ENCODE measurements at places on chromosomes 7 and 10.

- no peak for DNase-seq
Measured at GRCh38 chr10:129932751-129933433, 31.2 kb downstream of the EBF3 start.

- DNase-seq = peak; percentile 77
Measured at GRCh38 chr10:114246679-114247305, 7.7 kb downstream of the VWA2 start.

- no peak for DNase-seq
Measured at GRCh38 chr7:3896169-3896765, 595.2 kb downstream of the SDK1 start.

GRCh38 chr7:107694386-107694785, 33.8 kb downstream of the SLC26A4 start:
- DNase-seq = peak; percentile 43

DNA sequence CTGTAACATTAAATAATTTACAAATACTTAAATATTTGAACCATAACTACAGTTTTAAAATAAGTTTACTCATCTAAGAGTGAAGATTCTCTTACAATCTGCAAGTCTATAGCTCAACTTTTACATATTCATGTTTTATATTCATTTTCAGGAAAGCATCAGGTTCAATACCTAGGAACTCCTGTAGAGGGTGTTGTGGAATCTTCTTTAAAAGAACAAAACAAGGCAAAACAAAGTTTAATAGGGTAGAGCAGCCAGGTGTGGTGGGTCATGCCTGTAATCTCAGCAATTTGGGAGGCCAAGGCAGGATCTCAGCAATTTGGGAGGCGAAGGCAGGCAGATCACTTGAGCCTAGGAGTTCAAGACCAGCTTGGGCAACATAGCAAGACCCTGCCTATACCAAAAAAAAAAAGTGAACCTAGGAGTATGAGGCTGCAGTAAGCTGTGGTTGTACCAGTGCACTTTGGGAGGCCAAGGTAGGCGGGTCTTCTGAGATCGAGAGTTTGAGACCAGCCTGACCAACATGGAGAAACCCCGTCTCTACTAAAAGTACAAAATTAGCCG, 45.1 kb downstream of the ST8SIA6 start:
- no peak for DNase-seq

DNA sequence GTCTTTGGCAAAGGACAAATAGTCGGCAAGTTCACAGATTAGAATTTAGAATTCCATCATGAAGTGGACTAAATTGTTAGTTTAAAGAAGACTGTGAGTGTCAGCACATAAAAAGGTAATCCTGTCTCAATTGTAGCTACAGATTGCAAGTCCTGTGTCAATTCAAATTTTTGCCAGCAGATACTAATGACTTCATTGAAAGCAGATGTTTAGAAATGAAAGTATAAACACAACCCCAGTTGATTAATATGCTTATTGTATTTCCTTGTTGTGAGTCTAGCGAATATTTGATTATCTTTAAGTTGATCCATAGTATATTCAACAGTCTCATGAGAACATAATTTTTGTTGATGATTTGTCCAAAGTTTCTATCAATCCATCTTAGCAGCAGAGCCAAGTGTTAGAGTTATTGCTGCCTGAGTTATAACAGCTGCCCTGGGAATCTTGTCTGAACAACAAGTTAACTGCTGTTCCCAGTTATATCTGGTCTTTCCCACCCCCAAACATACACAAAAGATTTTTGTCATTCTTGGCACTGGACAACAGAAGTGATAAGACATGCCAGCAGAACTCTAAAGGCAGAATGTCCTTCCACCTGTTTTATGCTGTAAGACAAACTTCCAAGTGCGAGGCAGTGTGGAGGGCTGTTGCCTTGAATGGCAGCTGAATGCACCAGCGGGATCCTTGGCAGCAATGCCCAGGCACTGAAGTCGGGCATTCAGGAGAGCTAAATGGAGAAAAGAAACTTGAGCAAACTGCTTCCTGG, 21.3 kb upstream of the HERPUD2 start:
- DNase-seq = peak; percentile 62

DNA sequence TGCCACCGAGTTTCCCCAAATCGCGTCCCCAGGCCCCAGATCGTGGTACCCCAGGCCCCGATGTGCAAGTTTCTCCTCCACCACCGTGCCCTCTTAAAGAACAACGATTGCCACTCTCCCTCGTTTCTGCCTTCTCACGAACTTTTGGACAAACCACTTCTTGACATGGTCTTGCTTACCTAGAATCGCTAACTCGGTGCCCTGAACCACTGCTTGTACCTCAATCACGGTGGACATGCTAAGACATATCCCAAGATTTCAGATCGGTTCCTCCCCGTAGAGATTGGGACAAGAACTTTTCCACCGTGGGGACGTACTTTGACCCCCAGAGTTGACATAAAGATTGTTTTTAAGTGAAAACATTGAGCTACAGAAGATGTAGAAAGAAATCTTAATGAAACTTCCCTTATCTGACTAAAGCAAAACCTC, 477 bp upstream of the ZC3HAV1 start:
- DNase-seq = no peak

DNA sequence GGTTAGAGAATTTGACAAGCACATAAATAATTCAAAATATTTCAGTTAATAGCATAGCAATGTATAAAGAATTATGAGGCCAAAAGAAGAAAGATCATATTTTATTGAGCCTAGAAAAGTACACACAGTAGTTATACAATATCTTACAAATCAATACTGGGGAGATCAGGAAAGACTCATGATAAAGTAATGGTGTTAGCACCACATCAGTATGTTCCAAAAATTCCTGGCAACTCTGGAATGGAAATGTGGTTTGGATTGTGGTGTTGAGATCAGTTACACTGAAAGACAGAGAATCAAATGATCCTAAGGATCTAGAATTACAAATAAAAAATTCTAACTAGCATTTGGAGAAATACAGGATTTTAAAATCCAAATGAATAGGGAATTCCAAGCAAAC, 420.5 kb upstream of the CNTNAP2 start:
- DNase-seq = no peak

GRCh38 chr10:110474017-110474416, 23.7 kb upstream of the DUSP5 start:
- DNase-seq = no peak

DNA sequence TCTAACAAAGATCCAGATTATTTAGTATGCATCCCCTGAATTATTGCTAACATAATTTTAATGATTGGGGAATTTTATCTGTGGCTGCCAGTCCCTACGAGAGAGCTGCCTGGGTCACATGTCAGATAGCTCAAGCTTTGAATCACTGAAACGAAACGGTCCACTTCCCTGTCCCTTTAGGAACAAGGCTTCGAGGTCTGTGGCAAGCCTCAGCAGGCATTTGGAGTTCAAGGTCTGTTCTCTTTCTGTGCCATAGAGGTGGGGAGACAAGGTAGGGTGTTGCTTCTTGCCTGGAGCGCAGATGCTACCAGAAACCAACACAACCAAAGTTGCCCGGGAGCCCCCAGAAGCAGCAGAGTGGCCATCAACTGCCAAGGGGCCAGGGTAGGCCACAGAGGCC, 13.9 kb upstream of the SH2D4B start:
- no peak for DNase-seq

DNA sequence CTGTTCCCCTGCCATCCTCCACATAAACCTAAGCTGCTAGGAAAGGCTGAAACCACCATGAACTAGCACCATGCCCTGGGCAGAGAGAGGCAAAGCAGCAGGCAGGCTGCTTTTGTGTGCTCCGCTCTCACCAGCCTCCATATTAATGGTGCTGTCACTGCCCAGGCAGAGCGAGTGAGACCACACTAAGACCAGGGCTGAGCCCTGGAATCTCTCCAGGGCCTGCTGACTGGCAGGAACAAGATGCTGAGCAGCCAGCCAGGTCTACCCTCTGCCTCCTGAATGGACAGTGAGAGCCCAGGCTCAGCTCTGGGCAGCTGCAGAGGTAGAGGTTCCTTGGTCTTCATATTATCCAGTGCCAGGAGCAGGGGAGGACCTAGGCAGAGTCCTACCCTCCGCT, 1.6 kb upstream of the CRHR2 start:
- DNase-seq = no peak

- DNase-seq = no peak
Measured at GRCh38 chr10:110446954-110447608, 50.6 kb upstream of the DUSP5 start.

DNA sequence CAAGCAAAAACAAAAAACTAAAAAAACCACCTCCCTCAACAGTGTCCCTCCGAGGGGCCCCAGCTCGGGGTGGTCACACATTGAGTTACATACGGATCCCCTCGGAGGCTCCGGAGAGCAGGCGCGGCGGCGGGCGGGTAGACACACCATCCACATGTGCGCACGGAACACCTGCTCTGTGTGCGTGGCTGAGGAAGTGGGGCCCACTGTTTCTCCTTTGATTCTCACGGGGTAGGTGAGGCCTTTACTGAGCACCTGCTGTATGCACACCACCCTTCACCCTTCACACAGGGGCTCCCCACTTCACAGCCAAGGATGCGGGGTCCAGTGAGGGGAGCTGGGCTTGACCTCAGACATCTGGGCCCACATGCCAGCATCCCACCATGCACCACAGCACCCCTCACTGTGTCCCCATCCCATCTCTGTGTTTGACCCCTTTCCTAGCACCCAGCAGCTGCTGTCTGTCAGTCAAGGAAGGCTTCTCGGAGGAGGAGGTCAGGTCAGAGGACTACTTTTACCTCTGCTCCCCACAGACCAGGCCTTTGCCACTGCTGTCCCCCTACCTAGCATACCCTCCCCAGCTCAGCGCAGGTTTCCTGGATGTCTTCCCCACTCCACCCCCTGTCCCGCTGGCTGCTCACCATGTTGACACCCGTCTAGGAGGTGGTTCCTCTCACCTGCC, 71.1 kb downstream of the MICALL2 start:
- no peak for DNase-seq

DNA sequence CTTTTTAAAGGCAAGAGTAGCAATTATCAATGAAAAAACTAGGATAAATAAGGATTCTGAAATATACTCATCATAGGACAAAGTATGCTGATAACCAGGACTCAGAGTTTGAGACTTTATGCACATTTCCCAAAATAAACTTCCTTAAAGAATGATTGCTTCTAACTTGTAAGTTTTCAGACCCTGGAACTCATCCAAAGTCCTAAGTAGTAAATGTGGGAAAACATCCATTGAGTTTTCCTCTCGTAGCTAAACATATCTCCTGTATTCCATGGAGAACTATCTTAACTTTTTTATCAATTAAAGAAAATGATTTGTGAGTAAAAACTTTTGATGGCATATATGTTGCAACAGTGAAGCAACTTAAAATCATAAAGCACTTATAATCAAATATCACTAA, 285.2 kb upstream of the KLF6 start:
- DNase-seq = no peak

- no peak for DNase-seq
Measured at GRCh38 chr10:104922810-104923209, 281.7 kb downstream of the SORCS3 start.

- DNase-seq = peak; percentile 26
Measured at GRCh38 chr7:44347546-44348114, 22.2 kb upstream of the CAMK2B start.

DNA sequence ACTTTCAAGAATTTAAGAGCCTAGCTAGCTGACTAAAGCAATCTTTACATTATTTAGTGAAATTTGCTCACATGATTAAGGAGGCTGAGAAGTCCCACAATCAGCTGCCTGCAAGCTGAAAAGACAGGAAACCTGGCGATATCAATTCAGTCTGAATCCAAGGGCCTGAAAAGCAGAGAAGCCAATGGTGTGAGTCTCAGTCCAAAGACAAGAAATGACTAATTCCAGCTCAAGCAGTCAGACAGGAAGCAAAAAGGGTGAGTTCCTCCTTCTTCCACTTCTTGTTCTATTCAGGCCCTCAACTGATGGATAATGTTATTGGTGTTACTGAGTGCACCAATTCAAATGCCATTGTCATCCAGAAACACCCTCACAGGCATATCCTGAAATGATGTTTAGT, 1231.6 kb upstream of the CELF2 start:
- DNase-seq = no peak

GRCh38 chr7:151571471-151571870, 51.8 kb upstream of the RHEB start:
- DNase-seq = no peak

GRCh38 chr10:103545366-103545765, 51.9 kb downstream of the NEURL1 start:
- no peak for DNase-seq

DNA sequence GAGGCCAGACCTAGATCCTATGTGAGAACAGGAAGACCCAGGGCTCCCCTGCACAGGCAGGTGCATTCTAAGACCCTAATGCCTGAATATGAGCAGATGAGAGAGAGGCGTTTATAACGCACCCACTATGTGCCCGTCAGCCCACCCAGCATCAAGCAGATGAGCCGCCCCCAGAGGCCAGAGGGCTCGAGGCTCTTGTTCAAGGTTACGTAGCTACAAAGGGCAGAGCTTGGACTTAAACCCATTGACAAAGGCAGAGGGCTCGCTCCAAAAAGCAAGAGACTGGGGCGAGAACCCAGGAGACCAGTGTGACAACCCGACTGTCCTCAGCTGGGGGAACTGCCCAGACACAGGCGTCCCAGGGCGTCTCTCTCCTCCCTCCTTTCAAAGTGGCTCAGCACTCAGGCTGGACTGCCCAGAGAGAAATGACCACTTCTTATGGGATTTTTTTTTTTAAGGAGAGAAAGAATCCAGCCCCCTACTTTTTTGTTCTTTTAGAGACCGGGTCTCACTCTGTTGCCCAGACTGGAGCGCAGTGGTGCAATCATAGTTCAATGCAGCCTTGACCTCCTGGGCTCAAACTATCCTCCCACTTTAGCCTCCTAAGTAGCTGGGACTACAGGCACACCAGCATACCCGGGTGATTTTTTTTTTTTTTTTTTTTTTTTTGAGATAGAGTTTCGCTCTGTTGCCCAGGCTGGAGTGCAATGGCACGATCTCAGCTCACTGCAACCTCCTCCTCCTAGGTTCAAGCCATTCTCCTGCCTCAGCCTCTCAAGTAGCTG, 40.1 kb downstream of the TNRC18 start:
- no peak for DNase-seq

DNA sequence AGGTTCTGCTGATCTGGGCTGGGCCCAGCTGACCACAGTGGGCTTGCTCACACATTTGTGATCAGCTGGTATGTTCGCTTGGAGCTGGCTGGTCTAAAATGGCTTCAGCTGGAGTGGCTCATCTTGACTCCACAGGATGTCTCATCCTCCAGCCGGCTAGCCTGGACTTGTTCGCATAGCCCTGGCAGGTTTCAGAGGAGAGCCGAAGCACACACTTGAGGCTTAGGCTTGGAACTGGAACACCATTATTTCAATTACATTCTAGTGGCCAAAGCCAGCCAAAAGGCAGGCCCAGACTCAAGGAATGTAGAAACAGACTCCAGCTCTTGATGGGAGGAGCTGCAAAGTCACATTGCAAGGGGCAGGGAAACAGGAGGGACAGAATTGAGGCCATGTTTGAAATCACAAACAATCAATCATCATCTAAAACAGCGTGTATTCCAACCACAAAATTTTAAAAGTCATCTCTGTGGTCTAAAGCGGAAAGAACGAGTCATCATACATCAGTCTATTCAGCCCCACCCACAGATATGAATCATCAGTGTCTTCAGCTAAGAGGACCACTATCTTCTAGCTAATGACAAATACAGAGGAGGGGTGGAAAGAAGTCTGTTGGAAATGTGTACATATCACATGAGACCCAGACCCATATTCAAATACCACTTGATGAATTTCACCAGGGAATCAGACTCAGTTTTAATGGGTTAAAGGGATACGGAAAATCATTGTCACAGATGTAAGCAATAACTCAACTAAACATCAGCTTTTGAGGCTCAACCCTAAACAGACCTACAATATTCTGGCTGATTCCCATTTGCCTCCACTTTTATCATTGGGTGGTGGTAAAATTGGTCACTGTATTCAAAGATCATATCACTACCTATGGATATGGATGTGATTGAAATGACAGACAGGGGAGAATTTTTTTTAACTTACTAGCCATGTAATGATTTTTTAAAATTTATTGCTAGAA, 139.0 kb upstream of the MKLN1 start:
- DNase-seq = peak; percentile 37

Measured in thyroid gland (tissue), 4 donors.